Pancreas (tissue), 10 donors: ENCODE measurements at places on chromosomes 6 and 20. TPM values are rescaled to one million over a fixed set of nuclear protein-coding genes. Genes with fewer than 3 reads are reported as not detected.
A peak's percentile ranks its signal among the peaks of the same experiment; 100 is the strongest.

Gene COX7A2
- polyA plus RNA-seq, result 214 TPM

Gene LHFPL5
- 2.0 TPM for polyA plus RNA-seq

Gene FERMT1
- 2.5 TPM for polyA plus RNA-seq

Gene CDSN
- polyA plus RNA-seq, result 0.05 TPM

Gene TCF19
- polyA plus RNA-seq, result 1.9 TPM

Gene HLA-A
- 220 TPM for polyA plus RNA-seq

Gene DNAH8
- polyA plus RNA-seq, result not detected

Gene LY6G6F
- polyA plus RNA-seq, result not detected

Gene ENPP4
- 2.8 TPM for polyA plus RNA-seq

- no peak for DNase-seq
Observed at GRCh38 chr6:134172020-134172705, 119.7 kb upstream of the SLC2A12 start.

GRCh38 chr6:150924808-150925589 lies 59.5 kb downstream of the MTHFD1L start:
- DNase-seq, result no peak

DNA sequence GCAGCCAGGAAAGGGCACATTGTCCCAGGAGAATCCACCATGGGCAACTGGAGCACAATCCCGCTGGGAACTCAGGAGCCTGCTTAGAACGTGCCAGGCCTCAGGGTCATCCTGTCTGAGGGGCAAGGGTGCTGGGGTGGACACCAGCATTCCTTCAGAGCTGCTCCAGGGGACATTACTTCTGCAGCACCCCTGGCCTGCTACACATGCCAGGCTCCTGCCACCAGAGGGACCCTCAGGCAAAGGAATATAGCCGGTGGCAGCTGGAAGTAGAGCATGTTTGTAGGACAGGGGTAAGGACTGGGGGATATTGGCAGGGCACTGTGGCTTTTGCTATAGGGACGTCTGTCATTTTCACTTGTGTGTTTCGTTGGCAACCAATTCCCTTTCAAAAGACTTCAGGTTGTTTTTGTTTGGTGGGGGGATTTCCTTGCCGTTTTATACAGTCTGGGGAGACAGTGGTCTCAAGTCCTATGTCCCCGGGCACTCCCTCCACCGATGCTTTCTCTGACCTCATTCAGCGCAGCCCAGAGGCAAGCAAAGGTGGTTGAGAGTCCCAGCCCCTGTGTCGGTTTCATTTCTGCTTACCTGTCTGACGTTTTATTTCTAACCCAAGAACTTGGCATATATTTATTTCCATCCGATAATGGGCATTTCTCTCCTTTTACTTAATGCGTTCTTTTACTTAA lies 130.8 kb downstream of the JPH2 start:
- DNase-seq, result no peak

DNA sequence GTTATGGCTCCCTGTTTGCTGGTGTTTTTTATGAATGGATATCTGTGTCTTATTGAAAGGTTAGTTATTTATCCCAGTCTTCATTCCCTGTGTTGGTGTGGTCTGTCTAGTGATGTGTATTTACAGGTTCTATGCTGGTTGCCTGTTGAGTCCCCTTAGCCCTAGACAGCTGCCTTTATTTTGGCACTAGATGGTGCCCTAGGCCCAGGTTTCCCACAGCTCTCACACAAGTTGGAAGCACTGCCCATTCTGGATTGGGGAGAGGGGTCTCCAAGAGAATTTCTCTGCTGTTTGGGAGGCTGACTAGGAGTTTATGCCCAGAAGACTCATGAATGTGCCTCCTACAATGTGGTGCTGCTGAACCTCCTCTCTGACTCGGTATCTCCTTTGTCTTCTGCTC lies 12.4 kb downstream of the GRM1 start:
- DNase-seq, result no peak

DNA sequence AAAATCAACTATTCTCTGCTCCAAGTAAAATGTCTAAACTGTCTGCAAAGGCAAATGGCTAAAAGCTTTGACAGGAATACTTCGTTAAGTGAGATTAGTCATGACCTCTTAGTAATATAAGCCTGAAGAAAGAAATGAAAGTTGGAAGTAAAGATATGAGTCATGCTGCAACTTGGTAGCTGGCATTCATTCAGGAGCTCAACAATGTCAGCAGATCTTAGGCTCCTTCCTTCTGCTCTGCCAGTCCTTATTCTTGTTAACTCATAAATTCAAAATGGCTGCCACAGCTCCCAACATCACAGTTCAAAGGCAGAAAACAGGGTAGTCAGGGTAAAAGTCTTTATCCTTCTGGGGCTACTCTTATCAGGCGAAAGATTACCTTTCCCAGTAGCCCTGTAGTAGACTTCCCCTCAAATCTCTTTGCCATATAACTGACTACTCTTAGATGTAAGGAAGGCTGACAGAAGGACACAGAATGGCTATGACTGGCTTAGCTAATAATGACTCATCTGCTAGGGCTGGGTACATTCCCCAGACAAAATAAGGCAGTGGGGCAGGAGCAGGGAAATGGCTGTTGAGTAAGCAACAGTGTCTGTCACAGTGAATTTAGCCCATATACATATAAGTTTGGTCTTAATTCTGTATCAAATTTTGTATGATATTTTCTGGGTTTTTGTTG lies 24.4 kb upstream of the C6orf62 start:
- DNase-seq, result no peak

- no peak for DNase-seq
Observed at GRCh38 chr6:42088101-42088591, 37.8 kb downstream of the TAF8 start.

GRCh38 chr6:109050012-109050411 lies 44.6 kb downstream of the SESN1 start:
- no peak for DNase-seq

DNA sequence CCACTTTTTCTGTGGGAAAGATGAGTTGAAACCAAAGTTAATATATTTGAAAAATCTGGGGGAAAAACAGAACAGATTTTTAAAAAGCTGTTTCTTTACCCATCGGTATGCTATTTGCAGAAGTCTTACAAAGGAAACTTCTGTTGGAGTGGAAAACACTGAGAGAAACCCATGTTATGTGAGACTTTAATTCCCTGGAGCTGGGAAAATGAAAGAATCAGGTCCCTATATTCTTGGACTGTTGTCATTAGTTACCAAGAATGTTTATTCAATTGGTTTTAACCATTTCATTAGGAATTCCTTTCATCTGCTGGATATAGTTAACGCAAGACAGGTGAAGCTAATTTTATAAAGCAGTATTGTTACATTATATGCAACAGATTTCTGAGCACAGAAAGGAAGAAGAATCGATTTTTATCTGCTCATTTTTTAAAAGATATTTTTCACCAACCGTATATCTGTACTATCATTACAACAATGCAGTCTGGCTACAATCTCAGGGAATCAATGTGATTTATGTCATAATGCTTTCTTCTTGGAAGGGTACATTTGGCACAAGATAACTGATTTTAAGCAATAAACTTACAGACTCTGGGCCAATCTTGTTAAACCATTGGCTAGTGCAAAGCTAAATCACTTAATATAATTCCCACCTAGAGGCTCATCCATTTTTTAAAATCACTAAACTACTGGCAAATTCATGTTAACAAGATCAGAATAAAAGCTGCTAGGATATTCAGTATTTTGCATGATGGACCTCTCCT lies 170.0 kb downstream of the MOXD1 start:
- DNase-seq, result no peak

- DNase-seq, result no peak
Observed at GRCh38 chr20:35718972-35719635, 19.9 kb downstream of the ROMO1 start.

- DNase-seq, result no peak
Observed at GRCh38 chr6:105492706-105493673, 90.1 kb upstream of the PREP start.

DNA sequence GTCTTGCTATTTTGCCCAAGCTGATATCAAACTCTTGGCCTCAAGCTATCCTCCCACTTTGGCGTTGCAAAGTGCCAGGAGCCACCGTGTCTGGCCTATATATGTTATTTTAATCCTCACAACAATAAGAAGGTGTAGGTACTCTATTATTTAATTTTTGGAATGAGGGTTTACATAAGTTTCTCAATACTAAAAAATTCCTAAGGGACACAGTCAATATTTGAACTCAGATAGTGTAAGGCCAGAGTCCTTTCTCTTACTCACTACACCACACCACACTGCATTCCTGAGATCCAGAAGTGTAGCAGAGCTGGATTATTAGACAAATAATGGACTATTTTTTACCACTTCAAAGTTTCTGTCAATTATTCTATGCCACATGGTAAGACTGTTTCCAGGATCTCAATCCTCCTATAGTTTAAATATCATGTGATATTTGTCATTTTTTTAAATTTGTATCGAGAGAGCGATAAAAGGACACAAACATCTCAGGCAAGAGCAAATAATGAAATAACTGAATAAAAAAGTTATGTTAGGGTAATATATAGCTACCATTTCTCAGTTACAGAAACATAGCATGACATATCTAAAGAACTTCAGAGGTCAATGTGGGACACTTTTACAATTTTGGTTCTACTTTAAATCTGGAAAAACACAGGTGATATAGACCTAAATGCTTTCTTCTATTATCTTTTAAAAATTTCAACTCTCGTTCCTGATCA lies 162.2 kb upstream of the THEMIS start:
- DNase-seq, result no peak

GRCh38 chr20:31943052-31943471 lies 8.8 kb downstream of the PDRG1 start:
- DNase-seq, result peak; percentile 50

- DNase-seq, result no peak
Observed at GRCh38 chr20:37137547-37137946, 41.6 kb upstream of the RPN2 start.

DNA sequence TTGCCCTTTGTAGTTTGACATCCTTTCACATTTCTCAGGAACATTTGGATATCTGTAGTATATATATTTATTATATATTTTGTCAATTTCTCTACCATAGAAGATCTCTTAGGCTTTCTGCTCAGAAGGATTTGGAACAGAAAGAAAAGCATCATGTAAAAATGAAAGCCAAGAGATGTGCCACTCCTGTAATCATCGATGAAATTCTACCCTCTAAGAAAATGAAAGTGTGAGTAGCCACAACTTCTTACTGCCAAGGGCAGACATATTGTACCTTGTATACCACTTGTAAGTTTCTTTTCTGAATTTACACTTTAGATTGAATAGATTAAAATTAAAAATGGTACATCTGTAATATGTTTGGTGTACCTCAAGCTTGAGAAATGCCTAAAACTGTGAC lies 31.2 kb downstream of the TPX2 start:
- no peak for DNase-seq

GRCh38 chr6:156773935-156774852 lies 3.0 kb upstream of the ARID1B start:
- no peak for DNase-seq

DNA sequence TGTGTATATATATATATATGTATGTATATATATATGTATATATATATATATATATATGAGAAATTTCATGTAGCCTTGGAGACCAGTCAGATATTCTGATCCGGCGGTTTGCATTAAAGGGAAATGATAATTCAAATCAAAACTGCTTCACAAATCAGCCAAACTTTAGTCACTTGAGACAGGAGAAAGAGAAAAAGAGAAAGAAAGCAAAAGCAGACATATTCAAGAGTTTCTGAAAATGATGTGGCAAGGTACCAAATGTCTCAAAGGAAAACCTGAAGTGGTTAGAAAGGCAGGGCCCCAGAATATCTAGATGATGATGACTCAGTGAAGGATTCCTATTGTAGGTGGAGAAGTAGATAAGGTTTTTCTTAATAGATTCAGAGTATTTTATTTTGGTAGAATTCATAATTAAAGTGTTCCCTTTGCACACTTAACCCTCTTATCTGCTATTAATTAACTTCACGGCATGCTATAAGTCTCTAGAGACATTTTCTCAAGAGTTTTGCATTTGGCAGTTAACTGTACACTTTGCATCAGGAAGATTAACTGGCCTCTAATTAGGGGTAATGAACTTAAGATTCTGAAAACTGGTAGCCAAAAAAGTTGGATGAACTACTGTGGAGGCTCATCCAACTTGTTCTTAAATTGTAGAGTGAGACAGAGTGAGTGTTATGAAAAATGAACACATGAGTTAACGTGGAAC lies 50.1 kb upstream of the ASF1A start:
- DNase-seq, result no peak
